Psoas muscle (tissue), 8 donors: ENCODE measurements at places on chromosomes 11 and 22. TPM values are rescaled to one million over a fixed set of nuclear protein-coding genes. Genes with fewer than 3 reads are reported as not detected.

Gene MRGPRE
- total RNA-seq = not detected

Gene C1QTNF4
- not detected for total RNA-seq

Gene TRIM49D1
- total RNA-seq = not detected

- no peak overlapping the region for H3K27ac ChIP-seq
- H3K27me3 ChIP-seq = peaks cover 16% of the 10 kb centered on the region
- no peaks in the 10 kb centered on the region for H3K36me3 ChIP-seq
- no peak for DNase-seq
- H3K4me3 ChIP-seq = no peak overlapping the region
These were observed 107.3 kb upstream of the HSD17B12 start for GRCh38 chr11:43573233-43573632.

GRCh38 chr22:31844941-31845340, 91.1 kb downstream of the DEPDC5 start:
- H3K27ac ChIP-seq = no peak overlapping the region
- H3K27me3 ChIP-seq = no peaks in the 10 kb centered on the region
- no peak for DNase-seq
- no peak overlapping the region for H3K4me3 ChIP-seq
- H3K4me1 ChIP-seq = peaks cover 5% of the 10 kb centered on the region

- H3K27ac ChIP-seq = no peak overlapping the region
- no peaks in the 10 kb centered on the region for H3K27me3 ChIP-seq
- H3K4me3 ChIP-seq = no peak overlapping the region
- peaks cover 35% of the 10 kb centered on the region for H3K36me3 ChIP-seq
These were observed 33.2 kb downstream of the HIKESHI start for GRCh38 chr11:86335131-86335767.

- DNase-seq = no peak
- peaks cover 11% of the 10 kb centered on the region for H3K27me3 ChIP-seq
- no peaks in the 10 kb centered on the region for H3K4me1 ChIP-seq
- no peak overlapping the region for H3K27ac ChIP-seq
- no peaks in the 10 kb centered on the region for H3K36me3 ChIP-seq
- H3K4me3 ChIP-seq = peak overlapping the region; percentile 49
These were observed 96.9 kb downstream of the TRMU start for GRCh38 chr22:46432164-46433068.

- H3K27me3 ChIP-seq = peaks cover 30% of the 10 kb centered on the region
- peak; percentile 38 for DNase-seq
- peaks cover 6% of the 10 kb centered on the region for H3K4me1 ChIP-seq
- no peak overlapping the region for H3K27ac ChIP-seq
These were observed 75.0 kb downstream of the CDKN1C start for GRCh38 chr11:2810411-2811205.

DNA sequence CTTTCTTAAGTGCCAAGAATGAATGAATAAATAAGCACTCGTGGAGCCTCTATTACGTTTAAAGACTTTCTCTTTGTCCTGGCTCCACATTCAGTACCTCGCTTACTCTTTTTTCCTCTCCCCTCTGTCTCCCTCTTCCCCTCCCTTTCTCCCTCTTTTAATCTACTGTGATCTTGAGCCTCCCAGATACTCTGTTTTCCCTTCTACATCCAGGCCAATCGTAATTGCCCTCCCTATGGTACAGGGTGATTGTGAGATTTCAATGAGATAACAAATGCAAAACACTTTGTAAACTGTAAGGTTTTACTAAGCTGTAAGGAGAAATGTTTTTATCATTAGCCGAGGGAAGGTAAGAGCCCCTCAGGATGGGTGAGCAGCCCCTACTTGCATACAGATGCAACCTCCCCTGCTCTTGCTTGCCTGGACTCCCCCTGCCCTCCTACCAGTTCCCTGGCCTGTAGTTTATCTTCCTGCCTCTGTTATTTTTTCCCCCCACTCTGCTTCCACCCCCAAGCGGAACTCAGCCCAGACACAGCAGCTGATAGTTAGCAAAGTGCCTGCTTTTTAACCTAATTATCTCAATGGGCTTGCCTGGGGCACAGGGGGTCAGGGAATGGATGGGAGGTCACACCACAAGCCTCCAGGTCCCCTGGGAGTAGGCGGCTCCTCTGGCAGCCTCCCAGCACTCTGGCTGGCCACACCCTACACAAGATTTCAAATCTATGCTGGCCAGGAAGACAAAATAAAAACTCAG, 76.9 kb upstream of the CADM1 start:
- no peak overlapping the region for H3K4me3 ChIP-seq
- DNase-seq = peak; percentile 18
- H3K4me1 ChIP-seq = no peaks in the 10 kb centered on the region
- H3K36me3 ChIP-seq = no peaks in the 10 kb centered on the region
- no peak overlapping the region for H3K27ac ChIP-seq
